ENCODE measurements at places on chromosomes 11 and 22. TPM values are rescaled to one million over a fixed set of nuclear protein-coding genes. Genes with fewer than 3 reads are reported as not detected.
A peak's percentile ranks its signal among the peaks of the same experiment; 100 is the strongest.

Gene GPHA2
- total RNA-seq = not detected

Gene OR5P2
- not detected for total RNA-seq

Gene ROBO4
- not detected for total RNA-seq

Gene OMP
- not detected for total RNA-seq

Gene SLC22A12
- not detected for total RNA-seq

Gene MRPL48
- 35.9 TPM for total RNA-seq

- no peaks in the 10 kb centered on the region for H3K36me3 ChIP-seq
- no peaks in the 10 kb centered on the region for H3K4me1 ChIP-seq
- no peak for DNase-seq
- no peak overlapping the region for H3K27ac ChIP-seq
Observed at GRCh38 chr22:44947049-44947448, 62.8 kb downstream of the PHF21B start.

Gene MS4A6E
- total RNA-seq = not detected

Gene DDX25
- total RNA-seq = not detected

- H3K4me1 ChIP-seq = no peaks in the 10 kb centered on the region
- no peak overlapping the region for H3K4me3 ChIP-seq
- H3K27ac ChIP-seq = no peak overlapping the region
Observed at GRCh38 chr11:38060920-38061319, 1462.9 kb upstream of the RAG2 start.

DNA sequence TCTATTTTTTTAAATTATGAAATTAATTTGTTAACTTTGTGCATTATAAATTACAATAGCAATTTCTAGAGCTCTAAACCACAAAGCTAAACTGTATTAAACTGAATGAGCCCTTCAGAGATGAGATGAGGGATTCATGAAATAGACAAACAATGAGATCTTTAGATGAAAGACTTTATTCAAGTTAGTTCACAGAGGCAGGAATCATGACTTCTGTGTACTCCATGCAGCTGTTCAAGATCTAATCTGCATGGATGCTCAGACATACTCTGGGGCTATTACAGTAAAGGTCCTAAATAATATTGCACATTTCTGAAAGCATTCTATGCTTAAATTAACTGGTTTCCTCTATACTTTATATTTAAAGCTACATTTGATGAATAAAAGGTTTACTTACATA is 122.7 kb downstream of the FCHSD2 start:
- H3K4me3 ChIP-seq = no peak overlapping the region
- no peaks in the 10 kb centered on the region for H3K4me1 ChIP-seq
- H3K27me3 ChIP-seq = no peaks in the 10 kb centered on the region
- H3K36me3 ChIP-seq = peaks cover 12% of the 10 kb centered on the region
- no peak for DNase-seq
- no peak overlapping the region for H3K27ac ChIP-seq

Gene C11orf52
- total RNA-seq = not detected

Gene LRP4
- not detected for total RNA-seq

Gene IRAG1
- 0.08 TPM for total RNA-seq

DNA sequence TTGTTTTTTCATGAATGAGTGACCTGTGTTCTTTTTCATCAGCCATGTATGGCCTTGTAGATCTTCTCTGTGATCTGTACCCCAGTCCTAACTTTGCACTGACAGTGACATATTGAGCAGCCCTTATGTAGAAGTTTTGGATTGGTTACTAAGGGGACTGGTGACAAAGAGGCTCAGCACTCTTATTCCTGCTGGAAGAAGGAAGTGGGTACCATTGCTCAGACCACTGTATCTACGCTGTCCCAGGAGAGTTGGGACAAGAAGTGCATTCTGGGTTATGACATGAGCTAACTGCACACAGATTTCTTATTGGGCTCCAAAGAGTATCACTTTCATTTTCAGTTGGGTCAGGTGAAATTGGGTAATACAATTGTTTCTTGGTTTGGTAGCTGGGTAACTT is 107.8 kb upstream of the RASSF10 start:
- peaks cover 2% of the 10 kb centered on the region for H3K4me1 ChIP-seq
- no peaks in the 10 kb centered on the region for H3K36me3 ChIP-seq
- H3K4me3 ChIP-seq = no peak overlapping the region
- H3K27ac ChIP-seq = no peak overlapping the region
- peaks cover 9% of the 10 kb centered on the region for H3K27me3 ChIP-seq
- DNase-seq = no peak

- no peak for DNase-seq
- H3K4me1 ChIP-seq = no peaks in the 10 kb centered on the region
- H3K27ac ChIP-seq = no peak overlapping the region
- H3K4me3 ChIP-seq = no peak overlapping the region
- H3K36me3 ChIP-seq = no peaks in the 10 kb centered on the region
- H3K27me3 ChIP-seq = no peaks in the 10 kb centered on the region
Observed at GRCh38 chr22:33984656-33985285, 64.5 kb upstream of the LARGE1 start.

GRCh38 chr11:95229993-95230809 is 801 bp downstream of the SESN3 start:
- no peak overlapping the region for H3K4me3 ChIP-seq
- H3K27ac ChIP-seq = peak overlapping the region; percentile 79
- peaks cover 12% of the 10 kb centered on the region for H3K27me3 ChIP-seq
- peaks cover 3% of the 10 kb centered on the region for H3K36me3 ChIP-seq
- peaks cover 41% of the 10 kb centered on the region for H3K4me1 ChIP-seq

DNA sequence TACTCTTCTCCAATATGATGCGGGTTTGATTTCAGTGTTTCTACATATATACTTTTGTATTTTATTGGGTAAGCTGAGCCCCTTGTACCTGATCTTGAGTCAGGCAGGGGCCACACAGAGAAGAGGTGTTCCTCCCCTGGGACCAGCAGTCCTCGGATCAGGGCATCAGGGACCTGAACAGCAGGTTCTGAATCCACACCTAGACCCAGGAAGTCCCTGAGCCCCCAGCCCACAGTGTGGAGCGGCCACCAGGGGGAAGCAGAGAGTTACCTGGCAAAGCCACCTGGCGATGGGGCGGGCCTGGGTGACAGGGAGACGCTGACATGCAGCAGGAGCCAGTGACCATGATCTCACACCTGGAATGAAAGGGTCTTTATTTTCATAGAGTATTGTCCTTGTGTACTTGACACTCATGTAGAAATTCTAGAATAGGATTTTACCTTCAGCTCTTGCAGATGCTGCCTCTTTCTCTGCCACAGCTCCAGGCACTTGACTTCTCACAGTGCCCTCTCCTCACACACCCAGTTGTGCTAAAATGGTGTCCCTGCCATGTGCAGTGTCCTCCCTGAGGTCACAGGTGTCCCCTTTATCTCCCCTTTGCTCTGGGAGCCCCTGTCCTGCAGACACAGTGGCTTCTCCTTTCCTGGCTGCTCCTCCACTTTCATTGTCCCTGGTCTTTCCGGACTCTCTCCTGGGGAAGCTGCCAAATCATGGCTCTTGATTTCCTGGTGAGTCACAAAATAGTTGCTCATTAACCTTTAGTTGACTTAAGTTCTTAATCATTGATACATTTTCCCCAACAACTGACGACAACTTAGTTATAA is 48.5 kb downstream of the GGTLC2 start:
- no peaks in the 10 kb centered on the region for H3K36me3 ChIP-seq
- no peak overlapping the region for H3K27ac ChIP-seq
- H3K4me1 ChIP-seq = no peaks in the 10 kb centered on the region
- H3K4me3 ChIP-seq = no peak overlapping the region
- DNase-seq = peak; percentile 42

- H3K36me3 ChIP-seq = no peaks in the 10 kb centered on the region
- no peak within 1 kb of the TSS for H3K27ac ChIP-seq
- H3K27me3 ChIP-seq = peaks cover 43% of the 10 kb centered on the region
- DNase-seq = peak; percentile 44
Observed at GRCh38 chr11:94767701-94768601, at the start of gene AMOTL1. Gene AMOTL1, plus strand, starts transcription at chr11:94768356. Its CDS starts 156 bp downstream, at chr11:94768512.

GRCh38 chr11:106409671-106410070 is 332.2 kb downstream of the AASDHPPT start:
- no peaks in the 10 kb centered on the region for H3K36me3 ChIP-seq
- H3K4me3 ChIP-seq = no peak overlapping the region
- no peaks in the 10 kb centered on the region for H3K4me1 ChIP-seq
- H3K27ac ChIP-seq = no peak overlapping the region
- H3K27me3 ChIP-seq = no peaks in the 10 kb centered on the region
- no peak for DNase-seq

DNA sequence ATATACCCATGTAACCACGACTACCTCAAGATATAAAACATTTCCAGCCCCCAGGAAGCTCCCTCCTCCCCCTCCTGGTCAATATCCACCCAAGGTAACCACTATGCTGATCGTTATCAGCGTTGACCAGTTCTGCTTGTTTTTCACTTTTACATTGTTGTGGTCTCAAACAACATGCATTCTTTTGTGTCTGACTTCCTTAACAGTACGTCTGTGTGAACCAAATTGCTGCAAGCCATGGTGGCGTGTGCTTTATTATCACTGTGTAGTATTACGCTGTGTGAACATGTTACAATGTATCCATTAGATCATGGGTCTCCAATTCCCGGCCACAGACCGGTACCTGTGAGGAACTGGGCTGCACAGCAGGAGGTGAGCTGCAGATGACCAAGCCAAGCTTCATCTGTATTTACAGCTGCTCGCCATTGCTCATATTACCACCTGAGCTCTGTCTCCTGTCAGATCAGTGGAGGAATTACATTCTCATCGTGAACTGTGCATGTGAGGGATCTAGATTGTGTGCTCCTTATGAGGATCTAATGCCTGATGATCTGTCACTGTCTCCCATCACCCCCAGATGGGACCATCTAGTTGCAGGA is 15.5 kb upstream of the GRK3 start:
- no peak overlapping the region for H3K27ac ChIP-seq
- no peak for DNase-seq
- no peak overlapping the region for H3K4me3 ChIP-seq
- no peaks in the 10 kb centered on the region for H3K36me3 ChIP-seq
- H3K27me3 ChIP-seq = peaks cover 6% of the 10 kb centered on the region
- peaks cover 27% of the 10 kb centered on the region for H3K4me1 ChIP-seq

DNA sequence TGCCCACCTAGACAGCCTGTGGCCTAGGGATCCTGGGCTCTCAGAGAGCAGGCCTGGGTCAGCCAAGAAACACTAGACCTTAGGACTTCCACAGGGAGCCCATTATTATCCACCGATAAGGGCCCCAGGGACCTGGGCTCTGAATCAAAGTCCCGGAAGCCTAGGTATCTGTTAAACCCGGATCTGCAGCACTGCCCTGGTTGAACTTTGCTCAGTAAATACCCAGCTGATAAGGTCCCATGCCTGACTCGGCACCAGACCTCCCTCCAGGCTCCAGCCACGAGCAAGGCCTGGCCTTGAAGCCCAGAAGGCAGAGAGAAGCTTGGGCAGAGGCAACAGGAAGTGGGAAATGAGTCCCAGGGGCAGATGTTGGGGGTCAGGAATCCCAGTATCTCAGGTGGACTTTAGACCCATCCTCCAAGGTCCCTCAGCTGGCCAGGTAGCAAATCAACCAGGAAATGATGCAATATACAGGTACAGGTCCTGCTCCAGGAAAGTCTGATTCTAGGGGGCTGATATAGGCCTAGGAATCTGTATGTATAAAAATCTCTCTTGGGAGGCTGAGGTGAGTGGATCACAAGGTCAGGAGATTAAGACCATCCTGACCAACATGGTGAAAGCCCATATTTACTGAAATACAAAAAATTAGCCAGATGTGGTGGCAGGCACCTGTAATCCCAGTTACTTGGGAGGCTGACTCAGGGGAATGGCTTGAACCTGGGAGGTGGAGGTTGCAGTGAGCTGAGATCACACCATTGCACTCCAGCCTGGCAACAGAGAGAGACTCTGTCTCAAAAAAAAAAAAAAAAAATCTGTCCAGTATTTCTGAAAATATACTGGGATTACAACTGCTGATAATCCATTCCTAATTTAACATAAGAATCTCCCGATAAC is 18.7 kb downstream of the POU2AF1 start:
- DNase-seq = no peak
- no peaks in the 10 kb centered on the region for H3K27me3 ChIP-seq
- no peak overlapping the region for H3K27ac ChIP-seq

Gene KREMEN1
- total RNA-seq = not detected

DNA sequence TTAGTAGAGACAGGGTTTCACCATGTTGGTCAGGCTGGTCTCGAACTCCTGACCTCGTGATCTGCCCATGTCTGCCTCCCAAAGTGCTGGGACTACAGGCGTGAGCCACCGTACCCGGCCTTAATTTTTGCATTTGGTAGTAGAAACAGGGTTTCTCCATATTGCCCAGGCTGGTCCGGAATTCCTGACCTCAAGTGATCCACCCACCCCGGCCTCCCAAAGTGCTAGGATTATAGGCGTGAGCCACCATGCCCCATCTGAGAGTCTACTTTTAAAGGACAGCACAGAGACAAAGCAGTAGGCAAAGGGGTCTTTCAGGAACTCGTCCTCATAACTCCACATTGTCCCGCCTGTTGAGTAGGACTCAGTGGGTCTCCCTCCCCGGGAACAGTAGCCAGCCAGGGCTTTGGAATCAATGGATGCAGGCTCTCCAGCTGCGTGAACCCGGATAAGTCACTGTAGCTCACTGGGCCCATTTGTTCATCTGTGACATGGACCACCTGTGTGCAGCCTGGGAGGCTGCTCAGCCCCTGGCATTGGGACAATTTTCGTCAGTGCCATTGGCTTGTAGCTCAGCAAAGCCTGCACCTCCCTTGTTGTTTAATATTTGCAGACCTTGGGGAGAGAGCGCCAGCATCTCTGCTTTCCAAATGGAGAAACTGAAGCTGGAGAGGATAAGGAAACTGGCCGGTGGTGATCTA is 86.1 kb downstream of the ARHGAP8 start:
- no peak for DNase-seq
- no peak overlapping the region for H3K4me3 ChIP-seq
- H3K27me3 ChIP-seq = peaks cover 6% of the 10 kb centered on the region
- H3K4me1 ChIP-seq = no peaks in the 10 kb centered on the region

DNA sequence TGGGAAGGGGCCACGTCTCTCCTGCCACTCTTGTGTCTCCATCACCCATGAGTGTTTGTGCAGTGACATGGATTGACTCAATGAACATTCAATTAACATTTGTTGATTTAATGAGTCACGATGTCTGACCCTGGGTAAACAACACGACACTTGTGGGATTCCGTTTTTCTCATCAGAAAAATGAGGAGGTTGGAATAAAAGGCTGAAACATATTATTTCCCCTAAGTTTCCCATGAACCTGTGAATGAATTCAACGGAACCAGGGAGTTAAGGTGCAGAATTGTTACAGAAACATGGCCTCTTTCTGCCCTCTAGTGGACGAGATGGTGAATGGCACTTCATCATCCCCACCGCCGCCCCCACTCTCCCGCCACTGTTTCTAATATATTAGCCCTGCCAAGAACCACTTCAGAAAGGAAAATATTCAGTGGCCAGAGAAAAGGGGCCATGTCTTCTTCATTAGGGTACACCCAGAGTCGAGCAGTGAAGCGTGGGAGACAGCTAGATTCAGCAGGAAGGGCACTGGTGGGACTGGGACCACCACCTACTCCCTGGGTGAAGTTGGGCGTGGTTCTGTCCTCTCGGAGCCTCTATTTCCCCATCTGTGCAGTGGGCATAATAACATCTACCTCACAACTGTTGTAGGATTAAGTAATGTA is 46.3 kb upstream of the SYT13 start:
- no peaks in the 10 kb centered on the region for H3K36me3 ChIP-seq
- peaks cover 13% of the 10 kb centered on the region for H3K27me3 ChIP-seq
- no peak overlapping the region for H3K4me3 ChIP-seq
- H3K27ac ChIP-seq = no peak overlapping the region
